ENCODE measurements at places on chromosomes 16 and 17.

- DNase-seq: no peak
Measured at GRCh38 chr16:69762814-69763598, 874 bp downstream of the WWP2 start.

DNA sequence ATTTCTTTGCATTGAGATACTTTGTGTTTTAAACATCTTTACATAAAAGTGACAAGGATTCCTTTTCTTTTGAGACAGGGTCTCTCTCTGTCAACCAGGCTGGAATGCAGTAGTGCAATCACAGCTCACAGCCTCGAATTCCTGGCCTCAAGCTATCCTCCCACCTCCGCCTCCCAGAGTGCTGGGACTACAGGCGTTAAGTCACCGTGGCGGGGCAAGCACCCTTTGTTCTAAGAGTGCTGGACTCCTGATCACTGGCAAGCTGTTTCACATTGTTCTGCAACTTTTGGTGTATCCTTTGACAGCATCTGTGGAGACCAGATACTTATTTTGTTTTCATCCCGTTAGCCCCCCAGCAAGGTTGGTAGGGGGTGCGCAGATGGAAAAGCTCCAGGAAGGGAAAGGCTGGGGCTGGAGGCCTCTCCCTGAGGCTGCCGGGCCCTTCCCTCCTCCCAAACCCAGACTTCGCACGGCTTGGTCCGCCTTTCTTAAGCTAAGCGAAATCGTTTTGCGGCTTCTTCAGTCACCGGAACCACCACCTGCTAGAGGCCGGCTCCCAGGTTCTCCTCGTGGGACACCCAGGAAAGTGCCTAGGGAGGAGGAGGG, 1.1 kb downstream of the ST6GALNAC2 start:
- no peak for DNase-seq

DNA sequence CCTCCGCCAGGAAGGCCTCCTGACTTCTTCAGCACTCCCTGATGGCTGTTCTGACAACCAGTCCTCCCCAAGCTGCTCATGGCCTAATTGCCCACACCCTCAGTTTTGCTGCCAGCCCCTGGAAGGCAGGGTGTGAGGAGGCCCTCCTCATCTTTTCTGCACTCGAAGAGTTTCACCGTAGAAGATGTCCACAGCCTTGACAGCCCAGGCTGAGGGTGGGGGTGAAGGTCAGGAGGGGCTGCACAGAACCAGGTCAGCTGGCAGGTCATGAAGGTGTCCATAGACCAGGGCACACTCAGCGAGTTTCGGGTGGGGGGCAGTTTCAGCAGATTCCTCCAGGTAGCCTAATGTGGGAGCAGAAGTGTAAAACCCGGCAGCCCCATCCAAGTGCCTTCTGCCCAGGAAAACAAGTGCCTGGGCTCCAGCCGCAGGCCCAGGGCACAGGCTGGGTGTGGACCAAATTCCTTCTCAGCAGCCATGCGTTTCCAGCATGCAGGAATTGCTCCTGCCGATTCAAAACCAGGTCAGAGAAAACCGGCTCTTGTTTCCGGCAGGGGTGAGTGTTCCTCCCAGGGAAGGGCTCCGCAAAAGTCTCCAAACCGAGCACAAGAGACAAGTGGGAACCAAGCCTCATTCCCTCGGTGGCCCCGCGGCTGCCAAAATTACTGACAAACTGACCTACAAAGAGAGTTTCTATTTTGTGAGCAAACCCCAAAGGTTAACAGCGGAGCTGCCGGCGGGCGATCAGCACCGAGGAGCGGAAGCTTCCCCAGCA, 228.8 kb downstream of the C16orf78 start:
- no peak for DNase-seq

DNA sequence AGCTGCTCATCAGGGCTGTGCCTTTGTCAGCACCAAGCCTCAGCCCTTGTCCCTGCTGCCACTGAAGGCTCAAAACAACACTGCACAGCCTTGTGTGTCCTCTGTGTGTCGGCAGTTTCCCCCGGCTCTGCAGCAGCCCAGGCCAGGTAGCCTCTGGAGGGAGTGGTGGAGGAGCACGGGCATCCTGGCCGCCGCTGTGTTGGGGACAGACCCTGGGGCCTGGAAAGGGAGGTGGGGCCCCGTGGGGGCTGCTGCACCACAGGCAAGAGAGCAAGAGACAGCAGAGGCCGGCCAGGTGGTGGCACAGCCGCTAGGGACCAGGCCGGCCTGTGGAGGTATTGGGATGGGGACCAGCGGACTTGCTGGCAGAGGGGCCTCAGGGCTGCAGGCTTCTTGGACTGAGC, 96.9 kb upstream of the ZNF750 start:
- DNase-seq: peak; percentile 26

DNA sequence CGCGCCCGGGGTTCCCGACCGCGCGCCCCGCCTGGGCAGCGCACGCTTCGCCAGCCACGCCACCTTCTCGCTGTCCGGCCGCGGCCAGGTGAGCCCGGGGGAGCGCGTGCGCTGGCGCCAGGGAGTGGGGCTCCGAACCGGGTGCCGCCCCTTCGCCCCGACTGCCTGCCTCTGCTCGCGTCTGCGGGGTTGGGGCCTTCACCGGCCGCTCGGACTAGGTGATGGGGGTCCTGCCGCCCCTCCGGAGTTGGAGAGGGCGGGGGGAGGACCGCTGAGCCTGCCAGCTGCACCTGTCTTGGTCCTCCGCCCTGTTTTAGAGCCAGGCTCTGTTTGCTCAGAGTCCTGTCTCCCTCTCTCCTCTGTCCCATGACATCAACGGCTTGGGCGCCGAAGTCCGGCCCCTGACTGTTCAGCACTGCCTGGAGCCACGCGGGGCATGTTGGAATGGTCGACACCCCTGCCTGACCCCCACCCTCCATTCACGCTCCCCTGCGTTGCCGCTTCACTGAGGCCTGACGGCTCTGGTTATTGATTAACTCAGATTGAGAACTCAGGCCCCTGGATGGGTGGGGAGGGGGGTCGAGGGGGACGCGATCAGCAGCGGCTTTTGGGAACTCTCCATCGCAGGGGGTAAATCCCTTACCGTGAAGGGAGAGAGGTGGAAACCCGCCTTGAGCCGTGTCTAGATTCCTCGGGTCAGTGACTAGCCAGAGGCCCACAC, 748 bp downstream of the SMTNL2 start:
- DNase-seq: no peak

GRCh38 chr16:47732523-47733111, 271.5 kb downstream of the PHKB start:
- no peak for DNase-seq

DNA sequence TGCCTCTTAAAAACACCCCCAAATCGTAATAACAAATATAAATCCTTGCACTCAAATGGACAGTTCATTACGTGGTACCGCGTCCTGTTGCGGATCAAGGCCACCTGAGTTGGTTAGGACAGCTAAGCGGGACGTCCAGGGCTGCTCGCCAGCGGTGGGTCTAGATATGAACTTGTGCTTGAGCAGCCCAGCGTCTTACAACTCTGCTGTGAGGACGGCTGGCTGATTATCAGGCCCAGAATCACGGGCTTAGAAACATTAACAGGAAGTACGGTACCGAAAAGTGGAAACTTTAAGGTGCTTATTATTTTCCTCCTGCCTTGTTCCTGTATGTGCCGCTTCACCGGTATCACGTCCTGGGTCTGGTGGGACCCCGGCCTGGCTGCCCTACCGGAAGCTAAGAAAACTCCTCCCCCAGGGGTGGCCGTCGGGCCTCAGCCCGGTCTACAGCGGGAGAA, 832 bp upstream of the SRRM2 start:
- peak; percentile 52 for DNase-seq

DNA sequence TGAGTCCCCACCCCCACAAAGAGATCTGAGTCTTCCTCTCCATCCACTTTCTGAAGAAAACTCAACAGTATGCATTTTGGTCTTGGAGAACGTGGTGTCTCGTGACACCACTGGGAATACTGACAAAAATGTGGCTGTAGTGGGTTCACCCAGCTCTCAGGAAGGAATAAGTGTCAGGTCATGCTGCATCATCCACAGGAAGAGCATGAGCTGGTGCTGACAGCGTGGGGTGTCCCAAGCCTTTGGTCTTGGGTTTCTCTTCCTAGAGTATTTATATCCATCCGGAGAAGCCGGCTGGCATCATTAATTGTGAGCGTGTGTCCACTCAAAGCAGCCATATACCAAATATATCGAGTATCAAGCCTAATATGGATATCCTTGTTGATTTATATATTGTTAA, 55.9 kb downstream of the C17orf67 start:
- DNase-seq: no peak

DNA sequence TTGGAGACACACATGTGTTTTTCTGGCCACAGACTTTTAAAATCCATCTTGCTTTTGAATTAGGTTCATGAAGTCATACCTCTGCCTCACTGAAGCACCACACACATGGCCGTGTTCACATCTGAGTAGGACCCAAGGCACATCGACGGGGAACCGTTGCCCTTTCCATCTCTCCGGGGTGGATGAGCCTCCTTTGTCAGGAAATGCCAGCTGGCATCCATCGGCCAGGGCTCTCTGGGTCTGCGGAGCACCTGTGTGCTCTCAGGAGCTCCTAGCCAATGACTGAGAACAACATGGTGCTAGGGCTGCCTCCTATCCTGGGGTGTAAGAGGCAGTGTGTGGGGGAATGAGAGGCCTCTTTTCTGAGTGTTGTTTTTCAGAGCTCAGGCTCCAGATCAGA, 24.5 kb upstream of the NKD1 start:
- no peak for DNase-seq

DNA sequence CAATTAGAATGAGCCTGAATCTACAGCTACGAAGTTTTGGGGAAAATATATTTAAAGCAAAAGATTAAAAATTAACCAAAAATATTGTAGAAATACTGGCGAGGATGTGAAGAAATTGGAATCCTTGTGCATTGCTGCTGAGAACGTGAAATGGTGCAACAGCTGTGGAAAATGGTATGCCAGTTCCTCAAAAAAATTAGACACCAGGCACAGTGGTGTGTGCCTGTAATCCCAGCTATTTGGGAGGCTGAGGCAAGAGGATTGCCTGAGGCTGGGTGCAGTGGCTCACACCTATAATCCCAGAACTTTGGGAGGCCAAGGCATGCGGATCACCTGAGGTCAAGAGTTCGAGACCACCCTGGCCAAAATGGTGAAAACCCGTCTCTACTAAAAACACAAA, 119.9 kb upstream of the TMEM97 start:
- DNase-seq: no peak

DNA sequence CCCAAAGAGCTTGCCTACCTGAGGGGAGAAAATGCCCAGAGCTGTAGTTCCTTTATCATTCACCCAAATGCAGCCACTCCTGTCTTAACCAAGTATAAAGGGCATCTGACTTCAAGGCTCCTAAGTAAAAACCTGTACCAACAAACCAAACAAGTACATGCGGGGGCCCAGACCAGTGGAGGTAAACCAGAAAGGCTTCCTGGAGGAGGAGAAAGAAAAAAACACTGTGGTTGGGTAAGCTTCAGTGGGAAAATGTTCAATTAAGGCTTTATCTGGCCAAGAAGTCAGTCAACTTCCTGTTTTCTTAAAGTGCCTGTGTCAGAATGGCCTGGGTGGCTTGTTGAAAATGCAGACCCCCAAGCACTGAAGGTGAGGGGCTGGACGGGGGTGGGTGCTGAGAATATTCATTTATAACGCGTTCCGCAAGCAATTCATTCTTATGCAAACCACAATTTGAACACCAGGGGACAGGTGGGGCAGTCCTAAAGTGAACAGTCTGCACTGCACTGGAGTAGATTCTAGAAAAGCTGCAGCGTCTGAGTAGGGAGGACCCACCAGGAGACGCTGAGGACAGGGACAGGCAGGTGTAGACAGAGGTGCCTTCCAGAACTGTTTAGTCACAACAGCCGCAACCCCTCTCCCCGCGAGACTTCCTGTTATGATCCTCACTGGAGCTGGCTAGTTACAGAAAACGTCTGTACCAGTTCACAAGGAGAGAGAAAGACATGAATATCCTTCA, 467.1 kb downstream of the SOX9 start:
- no peak for DNase-seq

DNA sequence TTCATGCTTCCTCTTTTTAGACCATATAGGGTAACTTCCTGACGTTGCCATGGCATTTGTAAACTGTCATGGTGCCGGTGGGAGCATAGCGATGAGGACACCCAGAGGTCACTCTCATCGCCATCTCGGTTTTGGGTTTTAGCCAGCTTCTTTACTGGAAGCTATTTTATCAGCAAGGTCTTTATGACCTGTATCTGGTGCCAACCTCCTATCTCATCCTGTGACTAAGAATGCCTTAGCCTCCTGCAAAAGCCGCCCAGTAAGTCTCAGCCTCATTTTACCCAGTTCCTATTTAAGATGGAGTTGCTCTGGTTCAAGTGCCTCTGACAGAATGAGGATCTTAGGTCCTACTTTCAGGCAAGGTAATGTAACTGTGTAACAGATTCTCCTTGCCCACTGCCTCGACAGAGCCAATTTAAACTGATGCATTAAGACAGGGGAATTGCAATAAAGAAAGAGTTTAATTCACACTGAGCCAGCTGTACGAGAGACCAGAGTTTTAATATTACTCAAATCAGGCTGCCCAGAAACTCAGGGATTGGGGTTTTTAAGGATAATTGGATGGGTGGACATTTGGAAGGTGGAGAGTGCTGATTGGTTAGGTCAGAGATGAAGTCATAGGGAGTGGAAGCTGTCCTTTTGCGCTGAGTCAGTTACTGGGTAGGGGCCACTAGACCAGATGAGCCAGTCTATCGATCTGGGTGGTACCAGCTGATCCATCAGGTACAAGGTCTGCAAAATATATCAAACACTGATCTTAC, 59.9 kb upstream of the ATF7IP2 start:
- DNase-seq: no peak

GRCh38 chr17:38848557-38848891, 5.0 kb downstream of the RPL23 start:
- no peak for DNase-seq

DNA sequence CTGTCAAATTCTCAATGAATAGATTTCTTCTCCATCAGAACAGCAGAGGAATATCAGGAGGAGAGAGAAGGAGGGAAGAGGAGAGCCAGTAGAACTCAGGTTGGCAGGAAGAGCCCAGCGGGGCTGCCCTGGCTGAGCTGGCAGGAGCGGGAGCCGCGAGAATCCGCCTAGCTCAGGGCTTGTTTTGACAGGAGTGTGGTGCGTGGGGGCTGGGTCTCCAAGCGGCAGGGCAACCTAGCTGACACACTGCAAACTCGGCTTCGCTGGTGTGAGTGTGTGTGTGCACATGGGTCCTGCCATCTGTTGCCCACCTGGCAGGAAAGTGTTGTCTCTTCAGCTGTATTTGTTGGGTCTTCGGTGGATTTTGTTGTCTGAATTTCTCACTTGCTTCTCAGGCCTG, 27.9 kb upstream of the BCAR1 start:
- DNase-seq: no peak

DNA sequence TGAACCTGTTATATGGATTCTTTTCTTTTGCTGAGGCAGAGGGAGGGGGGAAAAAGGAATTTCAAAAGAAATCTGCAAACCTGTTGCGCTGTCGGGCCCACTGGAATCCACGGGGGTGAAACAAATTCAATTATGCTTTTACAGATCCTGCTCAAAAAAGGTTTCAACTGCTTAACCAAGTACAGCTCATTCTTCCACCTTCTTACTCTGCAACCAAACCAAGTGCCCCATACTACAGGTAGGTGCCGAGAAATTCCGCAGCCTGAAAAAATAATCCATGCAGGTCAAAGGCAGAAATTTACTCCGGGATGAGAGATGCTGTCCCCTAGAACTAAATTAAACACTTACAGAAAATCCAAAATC, 416 bp downstream of the RNF43 start:
- DNase-seq: no peak
